ENCODE measurements at places on chromosomes 6 and 20.

- no peak for DNase-seq
Measured at GRCh38 chr6:166904101-166904746, 52.1 kb downstream of the RNASET2 start.

DNA sequence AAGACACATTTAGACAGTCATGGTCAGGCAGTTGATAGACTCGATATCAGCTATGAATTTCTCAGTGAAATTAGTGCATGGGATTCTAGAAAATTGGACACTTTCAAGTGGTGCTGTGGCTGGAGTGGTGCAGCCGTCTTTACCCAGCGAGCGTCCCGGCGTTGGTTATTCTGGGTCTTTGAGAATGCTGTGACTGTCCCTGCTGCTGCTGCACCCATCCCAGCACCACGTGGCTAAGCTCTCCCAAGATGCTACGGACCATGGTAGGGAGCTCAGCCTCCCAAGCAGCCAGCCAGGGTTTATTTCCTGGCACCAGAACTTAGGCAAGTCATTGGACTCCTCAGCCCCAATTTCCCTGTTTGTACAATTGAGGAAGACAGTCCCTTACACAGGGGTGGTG, 147.2 kb upstream of the RPS6KA2 start:
- DNase-seq = no peak

DNA sequence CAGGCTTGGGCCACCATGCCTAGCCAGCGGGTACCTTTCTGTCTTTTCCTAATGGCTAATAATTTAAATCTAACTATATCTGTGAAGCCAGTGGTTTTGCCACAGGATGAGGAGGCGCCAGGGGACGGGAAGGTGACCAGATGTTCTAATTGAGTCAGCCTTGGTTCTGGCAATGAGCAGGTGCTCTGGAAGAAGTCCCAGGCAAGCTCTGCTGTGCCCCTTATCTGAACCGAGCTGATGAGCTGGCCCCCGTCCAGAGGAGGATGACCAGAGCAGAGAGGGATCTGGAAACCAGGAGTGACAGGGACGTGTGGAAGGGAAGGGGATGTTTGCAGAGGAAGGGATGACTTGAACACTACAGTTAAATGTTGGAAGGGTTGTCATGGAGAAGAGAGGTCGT, 46.7 kb downstream of the SLC35D3 start:
- DNase-seq = no peak

- DNase-seq = no peak
Measured at GRCh38 chr6:3825331-3825831, 23.8 kb upstream of the FAM50B start.

DNA sequence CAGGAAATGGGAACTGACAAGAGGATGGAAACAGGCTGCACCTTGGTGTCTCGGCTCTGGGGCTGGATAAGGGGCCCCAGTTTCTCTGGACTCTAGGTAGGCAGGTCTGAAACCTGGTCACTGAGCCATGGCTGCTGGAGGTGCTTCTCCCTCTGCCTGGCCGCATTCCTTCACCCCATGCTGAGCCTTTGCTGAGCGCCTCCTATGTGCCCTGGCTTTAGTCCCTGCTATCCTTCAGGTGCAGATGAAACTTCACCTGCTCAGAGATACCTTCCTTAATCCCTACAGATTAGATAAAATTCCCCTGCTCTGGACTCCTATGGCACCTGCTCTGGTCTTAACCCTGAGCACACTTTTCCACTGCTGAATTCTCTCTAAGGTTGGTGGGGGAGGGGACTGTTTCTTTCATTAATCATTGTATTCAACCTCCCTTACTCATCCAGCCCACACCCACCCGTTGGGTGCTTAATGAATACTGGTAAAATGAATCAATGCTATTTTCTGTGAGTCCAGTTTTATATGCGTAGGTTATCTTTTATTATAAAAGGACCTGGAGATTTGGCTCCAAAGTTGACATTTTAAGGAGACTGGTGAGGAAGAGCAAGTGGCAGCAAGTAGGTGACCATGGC, 19.3 kb downstream of the MYLK4 start:
- no peak for DNase-seq

DNA sequence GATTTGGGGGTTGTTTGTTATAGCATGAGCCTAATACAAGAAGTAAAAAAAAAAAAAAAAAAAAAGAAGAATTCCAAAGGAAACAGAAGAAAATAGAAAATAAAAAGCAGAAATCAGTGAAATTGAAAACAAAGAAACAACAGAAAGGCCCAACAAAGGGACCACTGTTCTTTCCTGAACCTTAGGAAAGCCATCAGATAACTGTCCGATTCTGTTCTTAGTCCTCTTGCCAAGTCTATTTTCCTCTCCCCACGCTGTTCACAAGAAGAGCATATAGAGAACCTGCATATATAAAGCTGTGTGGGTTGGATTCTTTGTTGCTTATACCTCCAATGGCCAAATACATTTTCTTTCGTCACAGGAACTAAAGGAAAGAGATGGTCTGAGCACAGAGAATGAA, 38.0 kb upstream of the IPCEF1 start:
- no peak for DNase-seq

DNA sequence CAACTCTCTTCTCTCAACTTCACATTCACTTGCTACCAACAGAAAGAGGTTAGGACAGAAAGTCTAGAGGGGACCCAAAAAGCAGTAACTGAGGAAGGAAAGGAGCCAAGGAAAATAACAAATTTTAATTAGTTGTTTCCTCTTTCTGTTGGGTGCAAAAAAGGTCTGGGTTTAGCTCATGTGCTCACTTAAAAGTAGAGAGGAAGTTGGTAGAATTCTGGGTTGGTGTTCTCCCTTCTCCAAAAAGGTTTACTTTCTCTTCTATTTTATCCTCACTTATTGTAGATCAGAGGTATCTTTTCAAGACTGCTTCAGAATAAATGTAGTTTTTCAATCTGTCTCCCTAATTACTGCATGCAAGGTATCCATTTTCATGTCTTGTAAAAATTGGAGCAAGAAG, 42.8 kb downstream of the MAP3K7 start:
- no peak for DNase-seq

- DNase-seq = no peak
Measured at GRCh38 chr20:1282966-1283365, 16.9 kb downstream of the SNPH start.

DNA sequence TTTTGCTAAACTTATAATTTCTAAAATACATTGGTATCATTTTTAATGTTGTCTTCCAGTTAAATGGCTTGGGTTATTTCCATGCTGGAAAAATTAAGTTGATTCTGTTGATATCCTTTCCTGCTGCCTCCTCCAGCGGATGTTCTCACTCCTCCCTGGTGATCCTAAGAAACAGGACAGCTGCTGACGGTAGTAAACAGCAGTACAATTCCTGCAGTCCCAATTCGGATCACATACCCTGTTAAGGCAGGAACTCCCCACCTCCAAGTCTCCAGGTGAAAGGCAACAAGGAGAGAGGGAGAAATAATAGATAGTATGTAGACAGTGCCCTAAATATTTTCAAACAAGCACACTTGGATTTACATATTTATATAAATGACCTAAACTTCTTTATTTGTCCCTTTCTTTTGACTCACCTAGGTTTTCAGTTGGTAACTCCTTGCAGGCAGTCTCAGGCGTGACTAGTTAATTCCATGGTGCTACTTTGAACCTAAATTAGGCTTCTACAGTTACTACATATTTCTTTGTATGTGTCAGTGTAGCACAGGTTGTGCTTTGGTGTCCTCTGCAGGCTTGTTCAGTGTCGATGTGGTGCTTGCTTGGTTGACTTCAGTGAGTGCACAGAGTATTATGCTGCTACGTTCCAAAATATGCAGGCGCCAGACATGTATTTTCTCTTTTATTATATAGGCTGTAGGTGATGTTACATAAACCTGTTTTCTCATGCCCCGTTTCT, 126.0 kb downstream of the ADGRB3 start:
- DNase-seq = no peak

GRCh38 chr6:7784706-7785105, 58.8 kb downstream of the BMP6 start:
- DNase-seq = no peak

GRCh38 chr6:42555477-42556457, 8.1 kb upstream of the UBR2 start:
- DNase-seq = no peak

GRCh38 chr6:121000381-121000780, 333.9 kb downstream of the TBC1D32 start:
- DNase-seq = no peak

DNA sequence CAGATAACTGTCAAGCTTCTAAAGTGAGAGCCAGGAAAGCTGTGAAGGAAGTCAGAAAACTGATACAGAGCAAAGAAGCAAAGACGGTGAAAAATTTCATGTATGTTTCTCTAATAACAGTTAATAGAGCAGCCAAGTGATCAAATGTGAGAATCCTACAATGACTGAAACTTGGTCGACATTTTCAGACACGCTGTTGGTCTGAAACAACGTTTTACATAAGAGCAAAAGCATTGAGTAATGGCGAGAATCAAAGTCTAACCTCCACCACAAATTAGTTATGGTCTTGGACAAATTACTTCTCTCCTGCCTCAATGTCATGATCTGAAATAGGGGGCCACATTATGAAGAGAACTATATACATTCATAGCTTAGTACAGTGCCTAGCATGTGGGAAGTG, 3.3 kb downstream of the MKKS start:
- DNase-seq = no peak

- DNase-seq = no peak
Measured at GRCh38 chr6:39891976-39892375, 42.3 kb downstream of the MOCS1 start.

- no peak for DNase-seq
Measured at GRCh38 chr6:37116326-37116725, 53.6 kb upstream of the PIM1 start.

GRCh38 chr20:14418376-14418775, 81.0 kb upstream of the FLRT3 start:
- DNase-seq = peak; percentile 50

GRCh38 chr6:158605266-158605878, 39.2 kb downstream of the DYNLT1 start:
- DNase-seq = peak; percentile 73

GRCh38 chr6:3370361-3371221, 86.3 kb downstream of the SLC22A23 start:
- DNase-seq = no peak

DNA sequence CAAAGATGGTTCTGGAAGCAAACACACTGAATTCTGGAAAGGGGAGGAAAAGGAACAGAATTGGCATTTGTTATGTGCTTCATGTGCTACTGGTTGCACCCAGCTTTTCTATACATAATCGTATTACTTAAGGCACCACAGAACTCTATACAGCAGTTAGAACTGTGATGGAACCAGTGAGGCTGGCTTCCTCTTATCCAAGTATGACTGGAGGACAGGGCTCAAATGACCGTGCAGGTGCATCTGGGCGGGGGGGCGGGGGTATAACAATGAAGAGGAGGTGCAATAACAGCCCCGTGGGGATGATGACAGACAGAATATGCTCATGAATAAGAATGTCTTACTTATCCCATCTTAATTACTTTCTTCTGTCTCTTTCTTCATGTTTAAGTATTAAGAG, 144.2 kb downstream of the BTBD9 start:
- DNase-seq = no peak

GRCh38 chr6:122709922-122710512, 69.5 kb upstream of the FABP7 start:
- no peak for DNase-seq

- no peak for DNase-seq
Measured at GRCh38 chr6:21045135-21045700, 511.0 kb downstream of the CDKAL1 start.

GRCh38 chr20:41242807-41243206, 74.7 kb downstream of the ZHX3 start:
- no peak for DNase-seq

DNA sequence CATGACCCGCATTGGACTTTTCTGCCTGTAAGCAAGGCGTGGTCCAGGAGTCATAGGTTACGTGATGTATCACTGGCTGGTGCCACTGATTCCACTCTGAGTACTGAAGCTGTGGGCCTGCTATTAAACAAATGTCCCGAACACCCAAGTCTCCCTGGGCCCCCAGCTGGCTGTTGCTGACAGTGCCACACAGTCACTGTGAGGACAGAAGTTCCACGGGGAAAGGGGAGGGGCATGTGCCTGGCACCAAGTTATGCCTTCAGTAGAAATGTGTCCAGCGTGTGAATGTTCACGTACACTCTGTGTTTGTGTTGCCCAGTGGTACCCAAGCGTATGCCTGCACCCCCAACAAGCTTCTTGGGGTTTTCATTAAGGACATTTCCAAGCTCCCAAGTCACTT, 171.4 kb upstream of the QKI start:
- no peak for DNase-seq

DNA sequence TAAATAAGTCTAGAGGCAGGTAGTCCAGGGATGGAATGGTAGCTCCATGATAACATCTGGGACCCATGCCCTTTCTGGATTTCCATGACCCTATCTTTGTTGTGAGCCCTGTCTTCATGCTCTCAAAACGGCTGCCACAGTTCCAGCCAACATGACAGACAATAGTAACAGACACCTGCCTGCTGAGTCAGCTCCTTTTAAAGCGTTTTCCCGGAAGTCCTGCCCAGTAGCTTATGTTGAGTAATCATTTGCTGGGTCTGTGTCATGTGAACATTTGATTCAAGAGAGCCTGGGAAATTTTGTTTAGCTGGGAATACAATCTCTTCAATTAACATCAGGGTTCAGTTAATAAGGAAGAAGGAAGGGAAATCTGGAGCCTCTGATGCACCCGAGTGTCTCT, 262.2 kb upstream of the SULF2 start:
- no peak for DNase-seq

GRCh38 chr20:56171087-56172012, 77.2 kb upstream of the MC3R start:
- DNase-seq = no peak

- no peak for DNase-seq
Measured at GRCh38 chr20:19283490-19284025, 71.1 kb downstream of the SLC24A3 start.

DNA sequence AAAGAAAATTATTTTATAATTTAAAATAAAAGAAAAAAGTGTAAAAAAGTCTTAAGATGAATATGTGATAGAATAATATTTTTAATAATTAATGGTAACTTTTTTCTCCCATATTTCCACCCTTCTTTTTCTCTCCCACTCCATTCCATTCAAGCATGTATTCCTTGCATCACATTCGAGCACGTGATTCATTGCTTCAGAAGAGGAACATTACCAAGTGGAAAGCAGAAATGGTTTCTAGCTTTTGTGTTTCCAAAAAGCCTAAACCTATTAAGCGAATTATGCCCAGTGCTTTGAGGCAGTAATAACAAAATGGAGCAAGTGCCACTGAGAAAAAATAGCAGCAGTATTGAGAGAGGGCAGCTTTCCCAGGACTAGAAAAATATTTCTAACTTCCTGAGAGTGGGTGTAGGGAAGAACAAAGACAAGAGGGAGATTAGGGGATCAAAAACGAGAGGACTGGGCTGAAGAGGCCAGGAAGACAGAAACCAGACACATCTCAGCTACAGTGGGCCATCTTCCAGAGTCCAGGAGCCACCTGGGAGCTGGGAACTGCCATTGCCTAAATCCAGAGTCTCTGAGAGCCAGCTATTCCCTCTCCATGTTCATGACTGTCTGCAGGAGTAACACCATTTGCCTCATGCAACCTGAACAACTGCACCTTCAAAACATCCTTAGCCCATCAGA, 15.0 kb upstream of the AKIRIN2 start:
- no peak for DNase-seq

DNA sequence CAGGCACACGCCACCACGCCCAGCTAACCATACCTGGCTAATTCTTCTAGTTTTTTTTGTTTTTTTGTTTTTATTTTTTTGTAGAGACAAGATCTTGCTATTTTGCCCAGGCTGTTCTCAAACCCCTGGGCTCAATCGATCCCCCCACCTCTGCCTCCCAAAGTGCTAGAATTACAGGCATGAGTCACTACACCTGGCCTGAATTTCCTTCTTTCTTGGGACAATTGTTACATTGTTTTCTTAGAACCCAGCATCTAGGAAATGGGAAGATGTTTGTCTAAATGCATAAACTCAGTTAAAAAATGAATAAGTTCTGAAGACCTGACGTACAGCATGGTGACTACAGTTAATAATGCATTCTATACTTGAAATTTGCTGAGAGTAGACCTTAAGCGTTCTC, 10.8 kb upstream of the AGPAT4 start:
- no peak for DNase-seq
